ENCODE measurements at places on chromosomes 5 and 9.

- no peak for DNase-seq
Observed at GRCh38 chr5:153490118-153491037, at the start of gene GRIA1. Gene GRIA1, plus strand, starts transcription at chr5:153490670.

GRCh38 chr5:10625700-10626472, 62.0 kb downstream of the ANKRD33B start:
- no peak for DNase-seq

GRCh38 chr9:37449862-37450632, 15.2 kb downstream of the ZBTB5 start:
- DNase-seq: no peak

- no peak for DNase-seq
Observed at GRCh38 chr5:93327605-93328004, 253.4 kb downstream of the NR2F1-AS1 start.

GRCh38 chr5:27216367-27216950, 178.1 kb upstream of the CDH9 start:
- no peak for DNase-seq

DNA sequence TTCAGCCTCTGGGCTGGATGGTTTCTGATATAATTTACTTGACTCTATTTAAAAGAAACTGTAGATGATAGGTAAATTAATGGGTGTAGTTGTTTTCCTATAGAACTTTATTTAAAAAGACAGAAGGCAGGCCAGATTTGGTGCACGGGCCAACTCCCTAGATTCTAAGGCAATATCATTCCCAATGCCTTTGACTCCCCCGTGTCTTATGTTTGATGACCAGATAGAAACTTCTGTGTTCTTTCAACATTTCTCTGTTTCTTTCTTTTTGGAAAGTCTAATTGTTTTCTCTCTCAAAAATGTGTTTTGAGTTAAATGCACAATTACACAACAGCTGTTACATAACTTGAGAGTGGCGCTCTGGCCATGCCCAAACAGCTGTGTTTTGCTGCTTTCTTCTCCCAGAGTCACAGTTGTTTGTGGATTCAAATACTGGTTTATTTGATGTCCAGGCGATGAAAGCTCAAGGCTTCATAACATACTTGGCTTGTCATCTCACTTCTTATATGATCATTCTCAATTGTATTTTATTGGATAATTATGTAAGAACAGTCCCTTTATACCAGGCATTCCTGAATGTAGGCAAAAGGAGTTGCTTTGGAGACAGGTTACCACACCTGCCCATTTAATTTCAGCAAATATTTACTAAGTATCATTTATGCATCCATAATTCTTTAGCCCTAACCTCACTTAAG, 1.7 kb upstream of the ALDH1A1 start:
- no peak for DNase-seq

DNA sequence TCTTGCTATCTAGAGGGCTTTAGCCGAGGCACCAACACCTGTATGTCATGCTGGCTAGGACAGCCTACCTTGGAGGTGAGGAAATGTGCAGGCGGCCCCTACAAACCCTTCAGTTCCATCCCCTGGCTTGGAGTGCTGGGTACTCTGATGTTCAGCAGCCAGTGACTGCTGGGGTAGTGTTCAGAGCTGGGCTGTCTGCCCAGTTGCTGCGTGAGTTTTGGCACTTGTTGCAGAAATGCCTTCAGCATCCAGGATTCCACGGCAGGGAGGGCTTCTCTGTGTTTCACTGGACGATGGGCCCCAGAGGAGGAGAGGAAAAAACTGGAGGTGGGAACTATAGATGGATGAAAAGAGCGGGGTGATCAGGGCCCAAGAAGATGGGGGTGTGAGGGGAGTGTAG, 10.4 kb downstream of the SWI5 start:
- DNase-seq: no peak

GRCh38 chr5:147913786-147914185, 7.4 kb upstream of the C5orf46 start:
- no peak for DNase-seq

GRCh38 chr9:93080406-93080805, 15.6 kb upstream of the CARD19 start:
- DNase-seq: no peak

DNA sequence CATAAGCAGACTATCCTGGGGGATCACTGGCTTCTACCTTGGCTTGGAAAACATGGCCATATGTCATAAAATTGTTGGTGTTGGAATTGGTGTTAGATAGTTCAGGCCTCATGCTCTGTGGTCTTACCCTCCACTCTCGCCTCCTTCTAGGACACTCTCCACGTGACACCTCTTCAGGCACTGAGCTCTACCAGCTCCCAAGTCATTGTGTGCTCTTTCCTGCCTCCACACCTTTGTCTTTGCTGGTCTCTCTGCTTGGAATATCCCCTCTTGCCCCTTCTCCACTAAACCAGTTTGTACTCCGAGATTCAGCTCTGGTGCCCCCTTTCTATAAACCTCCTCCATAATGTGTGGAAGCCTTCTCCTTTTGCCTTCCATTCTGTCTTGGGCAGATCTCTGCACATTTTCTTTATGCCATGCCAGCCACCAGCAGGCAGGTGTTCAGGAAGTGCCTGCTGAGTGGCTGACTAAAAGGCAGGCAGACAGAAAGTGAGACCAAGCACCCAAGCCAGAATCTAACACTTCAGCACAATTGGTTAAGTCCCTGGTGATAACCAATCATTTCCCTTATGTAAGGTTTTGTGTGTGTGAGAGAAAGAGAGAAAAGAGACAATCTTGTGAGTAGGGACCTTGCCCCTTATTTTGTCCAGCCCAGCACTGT, 37.7 kb downstream of the SAR1B start:
- no peak for DNase-seq

DNA sequence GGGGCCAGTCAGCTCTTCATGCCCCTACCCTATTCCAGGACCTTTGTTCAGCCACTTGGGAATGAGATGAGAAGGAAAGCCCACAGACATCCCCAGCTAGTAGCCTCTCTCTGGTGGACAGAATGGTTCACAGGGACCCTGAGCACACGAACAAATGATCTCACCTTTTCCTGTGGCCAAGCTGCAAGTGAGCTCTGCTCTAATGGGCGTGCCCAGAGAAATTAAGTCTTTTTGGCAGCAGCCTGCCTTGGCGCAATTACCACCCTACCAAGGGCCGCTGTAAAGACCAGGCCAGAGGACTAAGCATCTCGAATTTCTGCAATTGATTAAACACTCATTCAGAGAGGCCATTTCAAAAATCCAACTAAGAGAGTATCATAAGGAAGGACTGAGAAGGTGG, 56.0 kb downstream of the WHRN start:
- DNase-seq: no peak

DNA sequence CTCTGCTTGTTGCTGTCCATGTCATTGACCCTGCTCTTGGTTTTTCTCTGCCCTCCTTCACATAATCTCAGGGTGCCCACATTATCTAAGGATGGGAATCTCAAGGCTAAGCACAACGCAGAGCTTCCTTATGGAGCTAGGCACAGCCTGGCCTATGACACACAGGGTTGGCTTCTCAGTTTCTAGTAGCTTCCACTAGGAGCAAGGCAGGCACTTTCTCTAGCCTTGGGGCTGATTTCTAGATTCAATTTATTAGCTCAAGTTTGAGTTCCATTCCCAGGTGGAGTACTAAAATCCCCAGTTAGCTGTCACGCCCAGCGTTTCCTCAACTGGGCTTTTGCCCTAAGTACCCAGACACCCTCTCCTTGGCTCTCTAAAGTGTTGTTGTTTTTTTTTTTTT, 12.4 kb downstream of the IL4 start:
- no peak for DNase-seq

DNA sequence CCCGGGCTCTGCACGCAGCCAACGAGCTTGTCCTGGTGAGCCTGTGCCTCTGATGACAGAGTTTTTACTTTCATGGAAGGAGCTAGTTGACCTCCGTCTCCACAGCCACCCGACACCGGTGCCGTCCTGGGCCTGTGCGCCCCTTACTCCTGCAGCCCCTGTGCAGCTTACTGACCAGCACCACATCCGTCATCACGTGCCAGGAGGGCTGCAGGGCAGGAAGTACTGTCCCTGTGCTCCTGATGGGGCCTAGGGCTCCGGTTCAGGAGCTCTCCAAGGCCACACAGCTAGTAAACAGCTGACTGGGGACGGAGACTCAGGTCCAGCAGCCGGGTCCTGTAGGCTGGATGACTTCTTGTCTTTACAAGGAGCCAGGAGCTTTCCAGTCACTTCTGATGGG, 10.2 kb downstream of the STKLD1 start:
- DNase-seq: no peak

All from stimulated activated CD4-positive, alpha-beta T cell treated with anti-CD3 and anti-CD28 coated beads, Interleukin-2, amount 100 ng/mL, for 24 hours (primary cell).